ENCODE measurements at places on chromosomes 4 and X. TPM values are rescaled to one million over a fixed set of nuclear protein-coding genes. Genes with fewer than 3 reads are reported as not detected.

DNA sequence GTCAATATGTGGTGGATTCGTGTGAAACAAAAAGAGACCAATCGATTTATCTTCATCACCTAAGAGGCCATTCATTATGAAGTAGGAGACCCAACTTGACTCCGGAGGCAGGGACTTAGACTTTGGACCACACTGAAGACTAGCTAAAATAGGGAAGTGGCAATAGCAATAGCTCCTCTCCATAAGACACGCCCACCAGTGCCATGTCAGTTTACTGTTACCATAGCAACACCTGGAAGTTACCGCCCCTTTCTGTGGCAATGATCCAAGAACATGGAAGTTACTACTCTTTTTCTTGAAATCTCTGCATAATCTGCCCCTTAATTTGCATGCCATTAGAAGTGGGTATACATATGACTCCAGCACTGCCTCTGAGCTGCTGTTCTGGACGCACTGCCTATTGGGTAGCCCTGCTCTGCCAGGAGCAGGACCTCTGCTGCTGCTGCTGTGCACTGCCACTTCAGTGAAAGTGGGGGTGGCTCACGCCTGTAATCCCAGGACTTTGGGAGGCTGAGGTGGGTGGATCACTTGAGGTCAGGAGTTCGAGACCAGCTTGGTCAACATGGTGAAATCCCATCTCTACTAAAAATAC lies 163.2 kb downstream of the PRKX start:
- DNase-seq = no peak

DNA sequence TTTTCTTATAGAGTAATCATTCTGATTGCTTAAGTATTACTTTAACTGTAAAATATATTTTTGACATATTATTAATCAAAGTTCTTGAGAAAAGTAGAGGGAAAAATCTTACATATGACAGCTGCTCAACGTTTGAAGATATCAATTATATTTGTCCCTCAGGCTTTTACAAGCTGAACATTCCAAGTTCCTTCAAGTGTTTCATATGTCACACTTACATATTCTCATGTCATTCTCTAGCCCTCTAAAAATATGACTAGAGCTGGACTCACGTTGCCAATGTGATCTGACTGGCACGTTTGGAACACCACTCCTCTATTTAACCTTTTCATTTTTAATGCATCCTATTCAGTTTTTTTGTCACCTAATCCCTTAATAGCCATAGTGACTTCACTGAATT lies 492.9 kb downstream of the PCDH18 start:
- DNase-seq = no peak

GRCh38 chr4:162164906-162165510 lies 1.2 kb upstream of the FSTL5 start:
- no peak for DNase-seq

DNA sequence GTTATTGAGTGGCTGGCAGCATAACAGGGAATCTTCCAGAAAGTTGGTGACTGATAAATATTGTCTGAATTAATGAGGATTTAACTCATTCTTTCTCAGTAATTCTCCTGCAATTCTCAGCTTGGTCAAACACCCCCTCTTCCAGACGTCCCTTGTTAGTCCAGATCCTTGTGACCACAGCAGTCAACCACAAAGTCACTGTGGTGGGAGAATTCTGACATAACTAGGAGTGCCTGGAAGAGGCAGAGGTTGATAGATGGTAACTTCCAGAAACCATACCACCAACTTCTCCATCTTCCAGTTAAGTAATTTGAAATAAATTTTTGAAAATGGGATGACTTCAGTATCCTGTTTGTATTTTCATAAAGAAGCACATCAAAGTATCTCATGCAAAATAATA lies 90.1 kb downstream of the CEP44 start:
- DNase-seq = no peak

IQSEC2 gene
- 14.5 TPM for polyA plus RNA-seq

GRCh38 chr4:101211146-101211553 lies 136.2 kb downstream of the PPP3CA start:
- DNase-seq = no peak

RPGR gene
- 15.7 TPM for polyA plus RNA-seq

DNA sequence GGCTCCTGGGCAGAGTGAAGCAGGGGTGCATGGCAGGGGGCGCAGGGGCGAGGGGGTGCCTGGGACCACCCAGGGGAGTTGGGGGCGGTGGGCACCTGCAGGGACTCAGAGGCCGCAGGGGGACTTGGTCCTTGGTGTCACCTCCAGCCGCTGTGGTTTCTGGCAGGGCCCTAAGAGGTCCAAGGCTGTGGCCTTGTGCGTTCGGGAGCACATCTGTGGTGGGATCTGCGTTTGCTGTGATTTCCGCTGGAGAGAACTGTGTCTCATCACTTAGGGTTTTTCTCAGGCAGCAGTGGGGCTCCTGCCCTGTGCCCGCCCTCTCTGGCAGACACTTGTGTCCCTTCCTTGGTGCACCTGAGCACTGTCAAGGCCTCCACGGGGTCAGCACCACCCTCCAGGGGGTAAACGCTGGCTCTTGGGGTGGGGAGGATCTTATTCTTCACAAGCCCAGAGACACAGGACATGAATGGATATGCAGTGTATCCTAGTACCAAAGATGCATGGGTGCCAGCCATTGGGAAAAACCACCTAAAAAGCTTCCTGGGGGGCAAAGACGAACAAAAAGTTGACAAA lies 66.5 kb downstream of the ACOX3 start:
- DNase-seq = peak; percentile 66

DNA sequence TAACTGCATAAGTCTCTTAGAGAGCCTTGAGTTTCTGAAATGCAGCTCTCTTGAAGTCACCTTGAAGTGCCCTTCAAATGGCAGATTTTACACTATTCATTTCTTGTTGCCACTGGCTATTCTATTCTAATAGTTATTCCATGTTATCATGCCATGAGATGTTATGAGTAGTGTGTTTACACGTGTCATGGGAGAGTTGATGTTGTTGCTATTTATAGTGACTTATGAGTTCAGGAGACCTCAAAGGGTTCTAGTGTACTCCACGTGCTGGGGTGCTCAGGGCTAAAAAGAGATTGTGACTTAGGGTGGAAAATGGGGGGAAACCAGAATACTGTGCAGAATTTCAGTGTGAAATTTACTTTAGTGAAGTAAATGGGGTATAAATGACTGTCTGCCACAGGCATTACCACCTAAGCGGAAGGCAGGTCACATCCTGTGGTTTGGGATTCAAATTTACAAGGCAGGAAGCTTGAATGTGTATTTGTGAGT lies 77.1 kb upstream of the SLC4A4 start:
- DNase-seq = no peak

DNA sequence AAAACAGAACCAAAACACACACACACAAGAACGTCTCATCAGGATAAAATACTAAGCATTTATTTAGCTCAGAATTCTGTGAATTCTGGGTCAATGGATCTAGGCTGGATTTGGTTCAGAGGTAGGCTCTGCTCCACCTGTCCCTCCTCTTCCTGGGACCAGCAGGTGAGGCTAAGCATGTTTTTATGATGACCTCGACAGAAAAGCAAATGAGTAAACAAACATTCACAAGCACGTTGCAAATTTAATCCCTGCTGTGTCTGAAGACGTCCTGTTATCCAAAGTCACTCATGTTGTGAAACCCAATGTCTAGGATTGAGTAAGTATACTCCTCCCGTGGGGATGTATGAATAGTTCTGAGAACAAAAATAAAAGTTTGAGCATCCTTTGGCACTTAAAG lies 371.4 kb upstream of the TECRL start:
- no peak for DNase-seq

- no peak for DNase-seq
These were observed 515.3 kb upstream of the ARX start for GRCh38 chrX:25531096-25531495.

DUSP9 gene
- polyA plus RNA-seq = 0.41 TPM

- no peak for DNase-seq
These were observed 60.5 kb upstream of the MCUB start for GRCh38 chr4:109499513-109499912.

DNA sequence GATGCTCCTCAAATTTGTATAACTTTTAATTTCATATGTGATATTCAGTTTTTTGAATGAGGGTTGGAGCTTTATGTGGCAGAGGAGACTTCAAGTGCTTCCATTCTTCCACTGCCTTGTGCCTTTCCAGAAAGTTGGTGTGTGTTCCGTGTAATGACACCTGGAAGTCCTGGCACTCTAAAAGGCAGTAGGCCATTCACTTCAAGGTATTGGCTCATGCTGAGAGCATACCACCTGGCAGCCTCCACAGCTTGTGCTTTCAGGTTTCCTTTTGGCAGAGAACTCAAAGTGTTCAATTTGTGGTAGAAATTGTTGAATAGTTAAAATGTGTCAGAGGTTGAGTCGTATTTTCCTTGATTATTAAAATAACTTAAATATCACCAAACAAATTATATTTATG lies 49.6 kb downstream of the GRIA2 start:
- no peak for DNase-seq

DNA sequence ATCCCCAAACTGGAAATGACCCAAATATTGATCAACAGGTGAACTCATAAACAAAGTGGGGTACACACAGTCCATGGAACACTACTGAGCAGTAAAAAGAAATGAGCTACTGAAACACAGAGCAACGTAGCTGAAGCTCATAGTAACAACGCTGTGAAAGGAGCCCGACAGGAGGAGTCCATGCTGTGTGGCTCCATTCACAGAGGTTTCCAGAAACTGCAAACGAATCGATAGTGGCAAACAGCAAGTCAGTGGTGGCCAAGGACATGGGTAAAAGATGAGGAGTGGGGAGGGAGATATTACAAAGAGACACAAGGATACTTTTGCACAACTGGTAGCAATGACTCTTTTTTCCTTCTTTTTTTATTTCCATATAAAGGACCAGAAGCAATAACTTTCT lies 90.4 kb downstream of the HAUS3 start:
- no peak for DNase-seq

DNA sequence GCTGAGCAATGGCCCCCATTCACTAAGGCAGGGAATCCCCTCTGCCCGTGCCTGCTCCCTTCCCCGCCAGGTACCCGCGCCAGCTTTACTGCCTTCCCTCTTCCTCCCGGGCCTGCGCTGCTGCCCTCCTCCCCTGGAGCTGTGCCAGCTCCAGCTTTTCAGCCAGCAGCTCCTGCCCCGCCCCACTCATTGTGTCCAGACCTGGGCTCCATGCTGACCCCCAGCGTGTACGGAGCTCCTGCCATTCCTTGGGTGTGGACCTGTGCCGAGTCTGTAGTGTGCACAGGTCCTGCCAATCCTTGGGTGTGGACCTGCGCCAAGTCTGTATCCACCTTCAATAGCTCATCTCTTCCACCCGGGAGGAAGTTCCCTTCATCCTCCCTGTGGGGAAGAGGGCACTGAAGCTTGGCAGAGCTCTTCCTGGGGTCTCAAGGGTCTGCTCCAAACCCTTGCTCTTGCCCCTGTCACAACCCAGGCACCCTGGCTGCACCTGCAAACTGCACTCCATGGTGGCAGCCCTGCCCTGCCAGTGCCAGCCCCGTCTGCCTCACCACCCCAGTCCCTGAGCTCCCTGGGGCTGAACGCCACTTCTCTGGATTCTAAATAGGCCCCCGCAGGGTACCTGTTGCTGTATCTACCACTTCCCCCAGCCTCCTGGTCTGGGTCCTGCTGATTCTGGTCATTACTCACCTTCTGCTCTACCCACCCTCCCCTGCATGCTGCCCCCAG lies 63.9 kb downstream of the TRMT44 start:
- no peak for DNase-seq

SPIN2A gene
- 3.4 TPM for polyA plus RNA-seq

- no peak for DNase-seq
These were observed 1.7 kb downstream of the TSPAN7 start for GRCh38 chrX:38563030-38563429.

GRCh38 chrX:46040001-46040400 lies 505.2 kb downstream of the ZNF674 start:
- no peak for DNase-seq

Measured in left lung (tissue), 14 donors.